ENCODE measurements at places on chromosomes 5 and 9.

DNA sequence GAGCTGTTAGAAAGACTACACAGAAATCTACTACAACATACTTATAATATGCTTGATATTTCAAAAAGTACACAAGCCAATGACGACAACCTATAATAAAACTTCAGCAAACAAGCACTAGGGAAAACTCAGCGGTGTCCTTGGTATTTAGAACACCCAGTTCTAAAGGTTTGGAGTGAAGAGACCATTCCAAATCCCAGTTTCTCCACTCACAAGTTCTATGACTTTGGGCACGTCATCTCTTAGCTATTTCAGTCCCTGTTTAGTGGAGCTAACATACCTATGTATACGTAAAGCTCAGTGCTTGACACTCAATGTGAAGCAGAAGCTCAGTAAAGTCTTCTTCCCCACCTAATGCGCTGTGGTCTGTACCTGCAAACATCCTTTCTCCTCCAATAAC lies 52.8 kb downstream of the MLLT3 start:
- no peak for DNase-seq

DNA sequence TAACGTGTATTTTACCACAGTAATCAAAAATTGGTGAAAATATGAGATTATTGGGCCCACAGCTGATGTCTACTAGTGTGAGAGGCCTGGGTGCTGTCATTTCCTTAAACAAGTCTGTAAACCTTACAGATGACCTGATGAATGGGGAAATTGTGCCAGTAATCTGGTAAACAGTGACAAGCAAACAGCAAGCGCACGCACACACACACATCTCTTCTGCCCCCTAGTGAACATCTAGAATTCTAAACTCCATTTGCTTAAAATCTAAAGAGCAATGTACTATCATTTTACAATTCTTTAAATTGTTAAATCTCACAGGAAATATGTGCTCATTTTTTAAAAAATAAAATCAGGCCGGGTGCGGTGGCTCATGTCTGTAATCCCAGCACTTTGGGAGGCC lies 7.5 kb upstream of the RAPGEF1 start:
- DNase-seq: no peak

DNA sequence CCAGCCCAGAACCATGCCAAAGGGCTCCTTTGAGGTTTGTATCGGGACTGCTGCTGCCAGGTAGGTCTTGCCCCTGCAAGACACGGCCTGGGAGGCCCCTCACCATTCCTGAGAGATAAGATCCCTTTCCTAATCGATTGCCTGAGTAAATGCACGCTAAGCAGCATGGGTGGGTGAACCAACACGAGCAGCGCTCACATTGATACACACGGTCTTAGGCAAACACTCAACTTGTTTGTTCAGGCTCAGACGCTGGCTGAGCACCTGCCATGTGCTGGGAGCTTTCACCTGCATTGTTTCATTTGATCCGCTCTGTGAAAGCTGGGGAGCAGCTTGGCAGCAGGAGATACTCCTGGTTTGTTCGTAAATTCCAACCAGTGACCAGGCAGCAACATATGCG lies 76.9 kb upstream of the NEURL1B start:
- DNase-seq: no peak

- no peak for DNase-seq
Observed at GRCh38 chr5:159657298-159657697, 259.0 kb upstream of the ADRA1B start.

GRCh38 chr5:172370237-172370640 lies 84.1 kb downstream of the SH3PXD2B start:
- no peak for DNase-seq

- DNase-seq: no peak
Observed at GRCh38 chr5:150080696-150081435, 5.5 kb downstream of the CSF1R start.

DNA sequence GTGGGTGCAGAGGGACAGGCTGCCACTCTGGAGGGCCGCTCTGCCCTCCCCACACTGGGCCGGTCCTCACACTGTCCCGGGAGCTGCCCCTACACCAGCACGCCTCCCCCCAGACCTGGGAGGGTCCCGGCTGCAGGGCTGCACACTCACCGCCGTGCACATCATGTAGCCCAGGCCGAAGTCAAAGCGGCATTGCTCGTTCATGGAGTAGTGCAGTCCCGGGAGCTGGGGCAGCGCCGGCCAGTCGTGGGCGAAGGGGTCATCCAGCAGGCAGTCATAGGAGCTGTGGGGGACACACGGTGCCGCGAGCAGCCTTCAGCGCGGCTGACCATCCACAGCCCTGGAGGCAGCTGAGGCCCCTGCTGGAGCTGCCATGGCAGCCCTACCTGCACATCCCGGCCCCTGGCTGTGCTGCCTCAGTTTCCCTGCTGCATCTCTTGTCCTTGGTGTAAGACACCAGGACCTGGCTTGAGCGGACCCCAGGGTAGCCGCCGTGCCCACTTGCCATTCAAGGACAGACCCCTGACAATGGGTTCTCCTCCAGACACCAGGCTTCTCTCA lies 93.2 kb downstream of the ZNF354C start:
- DNase-seq: no peak

GRCh38 chr9:123375469-123376132 lies 19.6 kb downstream of the CRB2 start:
- DNase-seq: no peak

- no peak for DNase-seq
Observed at GRCh38 chr9:118094387-118094786, 390.2 kb downstream of the TLR4 start.

DNA sequence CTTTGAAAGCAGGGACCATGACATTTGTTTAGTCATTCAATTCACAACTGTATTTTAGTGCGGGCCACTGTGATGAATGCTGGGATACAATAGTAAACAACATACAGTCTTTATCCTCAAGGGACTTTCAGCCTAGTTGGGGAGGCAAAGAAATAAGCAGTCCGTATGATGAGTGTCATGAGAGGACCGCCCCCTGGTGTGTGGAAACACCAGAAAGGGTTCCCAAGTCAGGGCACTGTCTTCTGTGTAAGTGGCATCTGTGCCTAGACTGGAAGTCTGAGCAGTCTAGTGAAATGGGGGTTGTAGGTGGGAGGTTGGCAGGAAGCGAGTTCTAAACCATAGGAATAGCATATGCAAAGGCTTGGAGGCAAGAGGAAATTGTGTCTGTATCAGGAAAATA lies 6.8 kb downstream of the C9orf43 start:
- no peak for DNase-seq

DNA sequence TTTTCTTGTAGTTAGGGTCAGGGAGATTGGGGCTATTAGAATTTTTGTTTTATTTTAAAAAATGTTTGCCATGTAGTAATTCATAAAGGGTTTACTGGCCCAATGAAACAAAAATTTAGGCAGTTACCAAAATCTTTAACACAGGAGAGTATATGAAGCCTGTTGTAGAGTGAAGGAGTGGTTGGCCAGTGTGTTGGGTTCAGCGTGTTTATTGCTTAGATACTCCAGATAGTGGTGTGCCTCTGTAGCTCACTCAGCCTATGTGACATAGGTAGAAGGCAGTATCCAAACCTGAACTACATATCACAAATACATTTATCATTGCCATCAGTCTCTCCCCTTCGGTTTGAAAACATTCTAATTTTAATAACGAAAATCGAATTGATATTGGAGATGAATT lies 1.2 kb downstream of the TEK start:
- no peak for DNase-seq

DNA sequence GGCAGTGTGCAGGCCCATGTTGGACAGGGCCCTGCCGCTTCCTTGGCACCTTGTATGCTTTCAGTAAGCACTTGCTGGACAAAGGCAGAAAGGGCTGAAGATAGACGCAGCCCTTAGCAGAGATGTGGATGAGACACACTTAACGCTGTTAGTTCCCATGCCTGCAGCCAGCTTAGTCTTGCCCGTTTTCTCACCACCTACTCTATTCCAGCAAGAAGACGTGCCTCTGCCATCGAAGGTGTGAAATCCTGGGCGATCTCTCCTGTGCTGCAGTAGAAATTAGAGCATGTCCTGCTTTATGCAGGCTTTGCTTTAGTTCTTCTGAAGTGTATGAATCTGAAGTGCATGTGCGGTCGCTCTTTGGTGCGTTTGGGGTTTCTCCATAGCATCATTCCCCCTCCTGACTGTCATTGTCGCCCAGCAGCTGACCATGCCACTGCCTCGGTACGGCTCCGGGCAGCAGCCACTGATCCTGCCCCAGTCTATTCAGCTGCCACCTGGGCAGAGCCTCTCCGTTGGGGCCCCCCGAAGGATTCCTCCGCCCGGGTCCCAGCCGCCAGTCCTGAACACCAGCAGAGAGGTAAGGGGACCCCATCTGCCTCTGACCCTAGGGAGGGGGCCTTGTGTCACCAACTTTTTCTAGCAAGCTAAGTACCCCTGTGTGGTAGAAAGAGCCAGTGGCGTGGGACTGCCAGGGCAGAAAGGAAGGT lies 11.6 kb upstream of the POMT1 start:
- DNase-seq: no peak

DNA sequence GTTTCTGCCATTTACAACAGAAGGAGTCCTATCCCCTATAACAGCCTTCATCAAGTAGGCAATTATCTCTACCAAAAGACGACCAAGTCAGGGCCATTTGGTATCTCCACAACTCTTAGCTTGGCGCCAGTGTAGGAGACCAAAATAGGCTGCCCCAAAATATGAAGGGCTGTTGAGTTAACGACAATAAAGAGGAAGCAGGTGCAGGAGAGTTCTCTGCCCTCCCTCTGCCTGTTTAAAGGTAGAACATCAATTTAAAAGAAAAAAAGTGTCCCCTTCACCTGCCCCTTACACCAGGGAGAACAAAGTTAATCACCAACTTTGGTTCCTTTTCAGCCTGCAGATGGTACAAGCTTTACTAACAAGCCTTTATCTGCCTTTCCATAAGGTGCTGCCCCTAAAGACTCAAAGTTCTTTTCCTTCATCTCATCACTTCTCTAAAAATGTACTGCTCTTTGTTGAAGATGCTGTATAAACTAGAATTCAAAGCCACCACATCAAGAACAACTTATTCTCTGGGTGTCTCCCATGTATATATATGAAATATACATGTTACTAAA lies 33.3 kb downstream of the PPP1R2B start:
- DNase-seq: no peak

GRCh38 chr5:5418764-5419163 lies 3.7 kb upstream of the ICE1 start:
- DNase-seq: no peak

DNA sequence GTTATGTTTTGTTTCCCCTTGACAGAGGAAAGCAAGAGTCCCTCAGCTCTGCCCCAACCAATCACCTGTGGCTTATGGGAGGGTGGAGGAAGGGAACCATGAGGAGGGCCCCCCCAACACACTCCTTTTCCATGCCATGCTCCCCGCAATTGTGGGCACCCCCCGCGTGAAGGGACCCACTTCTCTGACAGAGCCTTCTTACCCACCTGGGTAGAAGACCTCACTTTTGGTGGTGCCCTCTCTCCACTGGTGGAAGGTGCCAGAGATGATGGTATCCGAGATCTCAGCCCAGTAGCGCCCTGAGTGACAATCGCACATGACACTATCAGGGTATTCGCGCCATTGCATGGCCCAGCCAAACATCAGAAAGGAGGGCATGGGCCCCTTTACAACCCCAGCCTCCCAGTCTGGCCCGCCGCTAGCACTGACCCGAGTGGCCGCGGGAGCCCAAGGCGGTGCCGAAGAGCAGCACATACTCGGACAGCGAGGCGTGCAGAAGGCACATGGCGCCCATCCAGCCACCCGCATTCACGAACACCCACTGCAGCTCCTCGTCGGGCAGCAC lies 714 bp downstream of the SIGMAR1 start:
- no peak for DNase-seq

DNA sequence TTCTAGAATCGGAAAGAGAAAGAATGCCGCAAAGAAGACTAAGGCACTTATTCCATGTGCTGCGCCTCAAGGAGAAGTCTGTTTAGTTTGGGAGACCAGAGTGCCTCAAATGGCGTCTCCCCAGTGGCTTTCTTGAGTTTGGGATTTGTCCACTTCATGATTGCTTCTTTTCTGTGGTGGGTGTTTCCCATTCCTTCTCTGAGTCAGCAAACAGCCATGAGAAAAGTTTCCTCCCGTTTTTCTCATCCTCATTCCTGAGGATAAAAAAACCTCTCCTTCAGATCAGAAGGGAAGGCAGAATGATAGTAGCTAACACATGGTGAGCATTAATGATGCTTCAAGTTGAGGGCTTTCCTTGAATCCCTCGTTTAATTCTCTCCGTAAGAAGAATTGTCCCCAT lies 275.9 kb upstream of the WWC1 start:
- no peak for DNase-seq

- DNase-seq: no peak
Observed at GRCh38 chr9:137682428-137683105, 63.8 kb downstream of the EHMT1 start.

DNA sequence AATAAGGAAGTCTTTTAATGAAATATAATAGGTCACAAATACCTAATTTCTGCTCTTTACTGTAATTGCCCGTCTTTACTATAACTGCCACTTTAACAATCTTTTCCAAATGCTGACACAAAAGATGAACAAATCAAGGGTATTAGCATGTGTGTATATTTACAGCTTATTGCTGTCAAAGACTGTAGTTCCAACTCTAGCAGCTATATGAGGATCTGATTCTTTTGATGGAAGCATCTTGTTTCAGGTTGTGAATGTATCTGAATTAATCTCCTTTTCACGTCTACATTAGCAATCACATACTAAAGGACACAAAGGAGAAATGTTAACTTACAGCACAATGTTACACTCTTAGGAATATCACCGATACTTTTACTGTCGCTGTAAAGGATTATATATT lies 27.9 kb downstream of the RFX3 start:
- DNase-seq: no peak

GRCh38 chr5:2383698-2384065 lies 367.8 kb downstream of the IRX2 start:
- DNase-seq: no peak

GRCh38 chr5:68066277-68066955 lies 149.1 kb upstream of the PIK3R1 start:
- no peak for DNase-seq

GRCh38 chr5:80516826-80517225 lies 28.9 kb downstream of the FAM151B start:
- no peak for DNase-seq

- no peak for DNase-seq
Observed at GRCh38 chr5:54443270-54443669, 12.2 kb upstream of the HSPB3 start.

- no peak for DNase-seq
Observed at GRCh38 chr9:78985084-78985738, 586.6 kb upstream of the TLE4 start.
